Aorta (tissue), 5 donors: ENCODE measurements at places on chromosomes 2 and 18. TPM values are rescaled to one million over a fixed set of nuclear protein-coding genes. Genes with fewer than 3 reads are reported as not detected.

The CPS1 gene
- total RNA-seq = 3.2 TPM

- no peak for DNase-seq
Observed at GRCh38 chr2:3229221-3229620, 148.4 kb downstream of the EIPR1 start.

DNA sequence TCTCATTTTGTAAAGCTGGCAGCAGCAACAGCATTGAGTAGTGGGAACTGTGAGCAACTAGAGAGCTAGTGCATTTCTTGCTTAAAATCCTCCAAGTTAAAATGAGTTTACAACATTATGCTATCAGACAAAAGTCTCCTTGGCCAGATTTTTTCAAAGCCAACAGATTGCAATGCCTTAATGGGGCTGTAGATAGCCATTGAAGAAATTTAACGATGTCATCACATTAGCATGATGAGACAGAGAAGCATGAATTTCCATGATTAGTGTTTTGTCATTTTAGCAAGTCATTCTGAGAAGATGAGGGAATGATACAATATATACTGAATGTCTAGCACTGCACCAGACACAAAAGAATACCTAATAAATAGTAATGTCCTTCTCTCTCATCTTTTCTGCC, 307.5 kb upstream of the REG3G start:
- DNase-seq = no peak

- no peak for DNase-seq
Observed at GRCh38 chr18:50961974-50962373, 5.9 kb upstream of the ELAC1 start.

The PLCD4 gene
- total RNA-seq = 5.3 TPM

The LRATD1 gene
- total RNA-seq = 2.0 TPM

The BOLL gene
- total RNA-seq = not detected

DNA sequence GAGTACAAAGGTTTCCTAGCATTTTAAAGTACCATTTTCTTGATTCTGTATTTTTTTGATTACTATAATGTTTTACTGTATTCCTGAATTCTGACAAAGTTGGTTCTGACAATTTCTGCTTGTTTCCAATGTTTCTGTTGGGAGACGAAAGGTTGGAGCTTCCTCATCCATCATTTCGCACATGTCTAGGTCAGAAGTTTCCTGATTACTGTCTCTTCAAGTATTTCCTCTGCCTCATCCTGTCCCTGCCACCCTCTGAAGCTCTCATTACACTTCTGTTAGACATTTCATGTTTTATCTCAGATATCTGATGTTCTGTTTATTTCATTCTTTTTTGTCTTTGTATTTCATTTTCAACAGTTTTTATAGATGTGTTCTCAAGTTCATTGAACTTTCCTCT, 895.8 kb downstream of the TSN start:
- no peak for DNase-seq

DNA sequence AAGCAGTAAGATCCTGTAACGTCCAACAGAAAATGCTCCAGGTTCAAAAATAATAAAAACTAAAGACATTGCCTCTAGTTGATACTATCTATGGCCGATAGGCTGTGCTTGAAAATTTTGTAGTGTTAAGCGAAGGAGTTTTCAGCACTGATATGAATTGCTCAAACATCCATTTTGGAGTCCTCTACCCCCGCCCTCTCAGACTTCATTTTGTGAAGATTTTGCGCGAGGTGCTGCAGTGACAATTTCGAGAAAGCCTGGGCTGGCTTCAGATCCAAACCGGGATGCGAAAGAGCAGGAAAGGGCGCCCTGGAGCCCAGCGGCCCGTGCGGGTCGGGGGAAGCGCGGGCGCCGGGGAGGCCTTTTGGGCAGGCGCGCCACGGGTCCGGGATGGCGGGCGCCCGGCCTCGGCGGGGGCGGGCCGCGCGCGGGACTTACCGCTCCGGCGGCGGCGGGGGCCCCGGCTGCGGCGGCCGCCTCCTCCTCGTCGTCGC, 1.8 kb downstream of the SP3 start:
- DNase-seq = no peak

GRCh38 chr2:70508711-70509462, 44.7 kb downstream of the TGFA start:
- DNase-seq = no peak

The IL36G gene
- not detected for total RNA-seq

The AGXT gene
- not detected for total RNA-seq

DNA sequence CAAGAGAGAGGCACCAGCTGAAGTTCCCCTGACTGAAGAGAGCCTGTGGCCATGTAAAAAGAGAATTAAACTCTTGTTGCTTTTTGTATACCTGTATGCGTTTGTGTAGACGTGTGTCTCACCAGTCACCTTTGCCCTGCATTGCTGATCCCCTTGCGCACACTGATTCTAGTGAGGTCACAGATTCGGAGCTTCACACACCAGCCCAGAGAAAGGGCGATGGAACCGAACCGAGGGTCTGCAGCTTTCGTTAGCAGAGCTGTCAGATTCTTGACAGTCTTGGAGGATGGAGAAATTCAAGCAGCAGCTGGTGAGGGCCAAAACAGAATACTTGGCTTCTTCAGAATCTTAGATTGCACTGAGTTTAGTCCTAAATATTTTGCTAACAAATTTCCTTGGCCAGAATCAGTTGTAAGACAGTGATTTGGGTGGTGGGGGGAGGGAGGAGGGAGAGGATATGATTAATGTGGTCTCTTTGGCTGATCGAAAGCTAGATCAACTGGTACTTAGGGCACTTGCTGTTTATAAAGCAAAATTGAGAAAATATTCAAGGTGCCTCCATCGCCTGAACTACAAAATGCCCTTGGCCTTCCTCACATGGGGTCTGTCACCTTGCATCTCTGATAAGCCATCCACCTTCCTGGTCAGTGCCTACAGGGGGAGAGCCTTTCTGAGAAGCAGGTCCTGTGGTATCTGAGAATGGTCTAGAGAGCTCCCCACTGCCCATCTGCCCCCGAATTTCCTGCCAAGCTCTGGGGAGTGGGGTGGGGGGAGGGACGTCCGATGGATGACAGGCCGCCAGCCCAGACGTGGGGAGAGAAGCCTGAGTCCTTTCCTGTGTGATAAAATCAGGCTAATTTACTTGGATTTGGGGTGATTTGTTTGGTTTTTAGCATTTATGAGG, 123.5 kb downstream of the CABLES1 start:
- DNase-seq = no peak

- DNase-seq = no peak
Observed at GRCh38 chr2:196390243-196391148, 219.1 kb upstream of the STK17B start.

DNA sequence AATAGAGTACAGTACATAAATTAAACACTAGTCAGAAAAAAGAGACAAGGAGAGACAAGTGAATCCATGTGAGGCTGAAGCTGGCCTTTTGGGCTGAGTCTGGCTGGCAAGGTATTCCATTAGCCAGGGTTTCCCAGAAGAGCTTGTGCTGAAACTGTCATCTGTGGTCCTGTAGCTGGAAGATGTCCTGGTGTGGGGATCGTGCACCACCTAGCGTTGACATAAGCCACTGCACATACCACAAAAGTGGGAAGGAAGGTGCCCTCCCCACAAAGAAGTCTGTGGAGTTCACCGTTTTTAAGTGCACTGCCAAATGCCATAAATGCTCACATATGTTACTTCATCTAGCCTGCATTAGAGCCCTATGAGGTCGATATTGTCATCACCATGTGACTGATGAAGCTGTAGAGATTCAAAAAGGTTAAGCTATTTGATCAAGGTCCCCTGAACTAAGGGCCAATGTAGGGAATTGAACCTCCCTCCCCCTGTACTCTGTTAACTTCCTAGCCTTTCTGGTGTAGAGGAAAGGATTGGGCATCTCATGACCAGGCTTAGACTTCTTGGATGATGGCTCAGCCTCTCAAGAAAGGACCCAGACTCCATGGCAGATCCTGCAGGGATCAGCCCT, 31.9 kb upstream of the GALNT14 start:
- peak; percentile 81 for DNase-seq

DNA sequence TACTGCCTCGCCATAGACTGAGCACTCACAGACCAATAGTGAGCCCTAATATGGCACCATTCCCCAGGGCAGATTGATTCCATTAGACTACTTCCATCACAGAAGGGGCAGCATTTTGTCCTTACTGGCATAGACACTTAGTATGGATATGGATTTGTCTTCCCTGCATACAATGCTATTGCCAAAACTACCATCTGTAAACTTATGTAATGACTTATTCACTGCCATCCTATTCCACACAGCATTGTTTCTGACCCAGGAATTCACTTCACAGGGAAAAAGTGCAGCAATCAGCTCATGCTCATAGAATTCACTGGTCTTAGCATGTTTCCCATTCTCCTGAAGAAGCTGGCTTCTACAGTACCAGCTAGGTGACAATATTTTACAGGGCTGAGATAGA, 179.0 kb downstream of the PPP1R1C start:
- DNase-seq = no peak

The ACTG2 gene
- total RNA-seq = 1,843 TPM

GRCh38 chr2:155701721-155702120, 630.8 kb downstream of the NR4A2 start:
- no peak for DNase-seq

The STAT4 gene
- total RNA-seq = 7.7 TPM
